ENCODE measurements at places on chromosomes 2 and 18. TPM values are rescaled to one million over a fixed set of nuclear protein-coding genes. Genes with fewer than 3 reads are reported as not detected.

POTEJ gene
- not detected for polyA plus RNA-seq

- no peak for DNase-seq
Observed at GRCh38 chr2:183093857-183094657, 15.5 kb downstream of the DUSP19 start.

DNA sequence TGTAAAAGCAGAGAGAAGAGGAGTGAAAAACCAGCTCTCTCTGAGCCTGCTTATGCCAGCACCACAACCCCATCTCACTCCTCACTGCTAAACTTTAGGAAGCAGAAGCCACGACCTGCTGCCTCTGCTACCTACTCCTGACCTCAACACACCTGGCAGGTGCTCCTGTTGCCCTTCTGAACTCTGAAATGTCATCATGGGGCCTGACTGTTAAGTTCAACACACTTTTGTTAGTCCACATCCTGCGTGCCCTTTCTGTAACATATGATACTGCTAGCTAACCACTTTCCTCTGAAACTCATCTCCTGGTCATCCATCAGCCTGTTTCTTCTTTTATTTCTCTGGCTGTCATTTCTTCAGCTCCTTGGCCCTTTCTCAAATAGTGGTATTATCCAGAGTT, 118.1 kb downstream of the EPB41L3 start:
- no peak for DNase-seq

DNA sequence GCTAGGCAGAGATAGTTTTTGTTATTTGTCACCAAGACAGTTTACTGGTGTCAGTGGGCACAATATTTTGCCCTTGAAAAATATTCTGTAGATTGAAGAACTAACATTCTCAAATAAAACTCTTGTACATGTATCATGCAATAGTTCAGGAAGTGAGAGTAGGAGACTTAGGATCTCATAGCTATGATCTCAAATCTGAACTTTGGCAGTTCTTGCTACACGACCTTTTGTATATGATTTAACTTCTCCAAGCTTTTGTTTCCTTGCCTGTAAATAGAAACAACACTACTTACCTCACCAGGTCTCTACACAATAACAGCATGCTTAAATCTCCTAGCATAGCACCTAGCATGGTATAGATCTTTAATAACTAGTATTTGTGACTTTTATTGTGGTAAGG, 219.9 kb downstream of the ICOS start:
- no peak for DNase-seq

DNA sequence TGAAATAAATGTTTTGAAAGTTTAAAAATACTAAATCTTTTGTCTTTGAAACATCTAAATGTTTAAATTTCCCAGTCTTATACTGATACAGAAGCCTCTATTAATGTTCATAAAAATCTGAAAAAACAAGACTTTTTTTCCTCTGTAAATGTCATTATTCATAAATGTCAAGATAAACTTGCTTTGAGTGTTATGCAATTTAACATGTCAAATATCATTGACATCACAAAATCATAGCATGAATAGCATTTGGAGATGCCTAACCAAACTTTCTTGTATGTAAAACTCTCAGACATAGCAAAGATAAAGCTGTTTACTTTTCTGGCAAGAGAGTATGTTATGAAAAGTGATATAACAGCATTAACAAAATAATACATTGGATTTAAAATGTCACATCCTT, 128.0 kb upstream of the CDH19 start:
- no peak for DNase-seq

PASK gene
- 16.9 TPM for polyA plus RNA-seq

GRCh38 chr2:112065966-112066365, 10.9 kb downstream of the TMEM87B start:
- no peak for DNase-seq

DNA sequence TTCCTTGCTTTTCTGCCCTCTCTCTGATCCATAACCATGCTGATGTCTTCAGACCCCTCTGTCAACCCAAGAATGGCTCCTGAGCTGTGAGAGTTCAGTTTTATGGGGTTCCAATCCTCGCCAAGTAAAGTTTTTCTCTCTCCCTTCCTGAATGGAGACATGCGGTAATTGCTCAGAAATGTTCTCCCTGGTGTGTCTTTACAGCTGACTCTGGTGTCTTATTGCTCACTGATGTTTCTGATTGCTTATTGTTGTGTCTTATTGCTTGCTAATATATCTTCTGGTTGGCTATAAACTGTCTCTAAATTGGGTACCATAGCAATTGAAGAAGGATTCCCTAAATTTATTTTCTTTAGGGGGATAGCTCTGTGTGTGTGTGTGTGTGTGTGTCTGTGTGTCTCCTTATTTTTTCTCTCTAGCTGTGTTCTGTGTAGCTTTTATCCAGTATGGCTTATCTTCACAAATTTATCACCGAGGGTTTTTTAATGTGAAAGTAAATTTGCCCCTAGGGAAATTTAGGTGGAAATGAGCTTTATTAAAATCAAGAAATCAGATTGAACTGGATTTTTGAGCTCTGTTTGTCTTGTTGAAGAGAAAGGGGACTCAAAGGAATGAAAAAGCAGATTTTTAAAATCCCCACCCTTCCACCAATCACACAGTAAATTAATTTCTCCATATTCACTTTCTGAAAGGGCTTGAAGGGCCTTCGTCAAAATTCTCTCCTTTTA, 19.5 kb downstream of the MGAT5 start:
- no peak for DNase-seq

DNA sequence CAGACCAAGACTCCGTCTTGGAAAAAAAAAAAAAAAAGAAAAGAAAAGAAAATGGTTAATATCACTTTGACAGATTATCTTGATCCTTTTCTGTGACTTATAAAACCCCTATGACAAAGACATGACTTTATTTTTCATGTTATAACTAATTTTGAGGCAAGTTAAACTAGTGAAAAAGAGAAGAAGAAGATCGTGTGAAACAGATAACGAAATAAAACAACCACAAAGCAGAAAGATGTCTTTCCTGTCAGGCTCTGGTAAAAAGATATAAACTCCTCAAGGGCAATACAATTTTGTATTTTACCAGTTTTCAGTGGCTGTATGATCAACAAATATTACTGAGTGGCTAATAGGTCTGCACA, 13.4 kb upstream of the RBMS1 start:
- no peak for DNase-seq

MYO1B gene
- 97.2 TPM for polyA plus RNA-seq

DNA sequence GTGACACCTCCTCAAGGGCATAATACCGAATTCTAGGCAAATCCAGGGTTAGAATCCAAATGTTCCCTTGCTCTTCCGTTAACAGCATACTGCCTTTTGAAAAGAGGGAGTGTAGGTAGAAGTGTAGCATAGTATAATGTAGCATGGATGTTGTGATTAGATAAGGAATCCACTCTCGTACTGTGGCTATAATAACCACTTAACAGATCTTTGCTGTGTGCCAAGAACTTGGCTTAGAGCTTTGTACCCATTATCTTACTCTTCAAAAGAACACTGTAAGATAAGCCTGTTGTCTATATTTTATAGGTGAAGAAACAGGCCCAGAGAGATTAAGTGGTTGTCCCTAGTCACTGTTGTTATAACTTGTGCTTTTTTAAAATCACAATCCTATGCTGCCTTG, 24.2 kb downstream of the WDR75 start:
- DNase-seq = no peak

- peak; percentile 36 for DNase-seq
Observed at GRCh38 chr2:238596571-238597551, 170.1 kb downstream of the ASB1 start.

NPHP1 gene
- polyA plus RNA-seq = 14.3 TPM

SNED1 gene
- 8.2 TPM for polyA plus RNA-seq

DNA sequence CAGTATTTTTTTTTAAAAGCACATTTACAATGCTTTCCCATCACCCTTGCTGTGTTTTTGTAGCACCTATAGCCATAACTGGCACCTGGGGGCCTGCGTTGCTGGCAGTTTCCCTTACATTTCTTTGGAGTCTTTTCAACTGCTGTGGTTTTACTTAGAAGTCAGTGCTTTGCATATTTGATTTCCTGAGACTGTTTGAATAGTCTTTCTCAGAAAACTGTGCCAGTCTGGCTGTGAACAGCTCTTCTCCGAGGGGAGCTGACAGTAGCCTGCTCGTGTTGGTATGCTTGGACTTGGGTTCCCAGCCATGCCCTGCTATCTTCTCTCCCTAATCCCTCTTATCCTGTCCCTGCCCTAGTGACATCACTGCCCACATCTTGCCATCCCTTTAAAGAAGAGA, 81.5 kb downstream of the DPP4 start:
- DNase-seq = no peak

POMC gene
- 4.9 TPM for polyA plus RNA-seq

DNA sequence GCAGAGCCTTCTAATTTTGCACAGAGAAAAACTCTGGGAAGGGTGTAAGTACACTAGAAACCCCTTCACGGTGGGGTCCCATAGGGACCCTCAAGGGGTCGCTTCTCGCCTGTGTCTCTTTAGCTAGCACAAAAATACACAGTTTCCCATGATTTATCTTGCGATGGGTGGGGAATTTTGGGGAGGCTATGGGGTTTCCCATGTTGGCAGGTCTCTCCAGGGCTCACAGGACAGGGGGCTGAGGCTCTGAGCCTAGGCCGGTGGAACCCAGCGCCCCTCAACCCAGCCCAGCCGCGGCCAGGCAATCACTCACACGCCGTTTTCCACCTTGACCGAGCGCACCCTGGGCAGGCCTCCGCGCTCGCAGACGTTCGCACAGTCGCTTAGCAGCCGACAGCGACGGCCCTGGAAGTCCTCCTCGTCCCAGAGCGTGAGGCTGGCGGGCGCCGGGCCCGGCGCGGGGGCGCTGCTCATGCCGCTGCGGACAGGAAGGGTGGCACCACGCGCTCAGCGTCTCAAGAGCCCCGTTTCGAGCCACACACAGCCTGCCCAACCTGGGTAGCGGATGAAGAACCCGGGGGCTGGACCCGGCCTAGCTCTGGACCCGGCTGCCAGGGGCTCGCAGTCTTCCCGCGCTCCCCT, 398 bp downstream of the CRYBA2 start:
- DNase-seq = no peak

DNER gene
- 71.5 TPM for polyA plus RNA-seq

TRIM43 gene
- 0.49 TPM for polyA plus RNA-seq

DNA sequence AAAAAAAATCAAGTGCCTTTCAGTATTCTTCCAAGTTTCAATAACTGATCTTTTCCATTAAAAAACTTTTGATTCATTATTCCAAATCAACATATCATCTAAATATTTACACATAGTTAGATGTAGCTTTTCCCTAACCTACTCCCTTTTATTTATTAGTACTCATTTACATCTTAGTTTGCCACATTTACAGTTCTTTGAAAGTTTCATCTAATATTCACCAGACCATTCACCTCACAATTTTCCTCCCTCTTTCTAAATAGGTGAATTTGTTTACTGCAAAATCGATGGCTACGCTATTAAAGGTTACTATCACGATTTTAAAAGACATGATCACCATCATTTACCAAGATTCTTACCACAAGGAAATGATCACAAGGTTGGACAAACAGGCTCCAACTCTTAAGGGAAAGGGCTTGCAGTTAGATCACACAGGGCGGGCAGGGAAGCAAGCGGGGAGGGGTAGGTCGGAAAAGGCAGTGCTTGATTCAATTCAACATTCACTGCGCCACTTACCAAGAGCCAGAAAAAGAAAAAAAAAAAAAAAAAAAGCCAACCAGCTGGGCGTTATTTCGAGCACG, 654 bp upstream of the MARCHF7 start:
- DNase-seq = no peak

DAW1 gene
- 0.79 TPM for polyA plus RNA-seq

GRCh38 chr2:85750587-85751575, 2.9 kb upstream of the ATOH8 start:
- DNase-seq = no peak

CRYBA2 gene
- polyA plus RNA-seq = not detected
